ENCODE measurements at places on chromosomes 3 and 15. TPM values are rescaled to one million over a fixed set of nuclear protein-coding genes. Genes with fewer than 3 reads are reported as not detected.

DNA sequence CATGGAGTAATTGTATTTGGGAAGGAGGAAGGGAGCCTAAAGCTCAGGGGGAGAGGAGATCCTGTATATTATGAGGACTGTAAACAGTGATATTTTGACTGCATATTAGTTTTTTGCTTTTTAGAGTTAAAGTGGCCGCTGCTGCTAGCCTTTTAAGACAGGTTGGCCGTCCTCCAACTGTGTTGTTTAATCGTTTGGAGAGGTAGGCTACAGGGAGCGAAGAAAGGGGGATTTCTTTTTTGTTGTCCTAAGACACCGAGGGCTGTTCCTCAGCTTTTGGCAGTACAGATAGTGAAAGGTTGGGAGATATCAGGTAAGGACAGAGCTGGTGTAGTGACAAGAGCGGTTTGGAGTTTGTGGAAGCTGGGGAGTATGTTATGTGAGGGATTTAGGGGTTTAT, 38.2 kb upstream of the RNF7 start:
- DNase-seq: no peak

GRCh38 chr15:64635499-64636495, 139.6 kb downstream of the RBPMS2 start:
- DNase-seq: no peak

DNA sequence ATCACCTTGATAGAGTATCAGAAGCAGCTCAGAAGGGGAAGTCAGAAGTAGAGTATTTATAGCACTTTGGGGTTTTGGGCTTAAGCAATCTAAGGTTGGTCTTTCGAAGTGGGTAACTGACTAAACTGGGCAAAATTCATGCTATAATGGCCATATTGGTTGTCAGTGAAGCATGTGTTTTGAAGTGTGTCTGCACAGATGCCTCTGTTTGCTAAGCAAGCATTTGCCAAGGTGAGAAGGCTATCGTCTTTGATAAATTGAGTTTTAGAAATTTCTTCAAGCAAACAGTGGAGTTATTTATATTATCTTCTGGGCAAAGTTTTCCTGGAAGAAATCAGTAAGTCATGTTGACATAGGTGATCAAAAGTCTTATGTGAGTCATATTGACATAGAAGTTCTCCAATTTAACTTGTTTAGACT, 412.8 kb upstream of the TGFBR2 start:
- DNase-seq: no peak

TLE3 gene
- 278 TPM for total RNA-seq

LIPH gene
- not detected for total RNA-seq

DNA sequence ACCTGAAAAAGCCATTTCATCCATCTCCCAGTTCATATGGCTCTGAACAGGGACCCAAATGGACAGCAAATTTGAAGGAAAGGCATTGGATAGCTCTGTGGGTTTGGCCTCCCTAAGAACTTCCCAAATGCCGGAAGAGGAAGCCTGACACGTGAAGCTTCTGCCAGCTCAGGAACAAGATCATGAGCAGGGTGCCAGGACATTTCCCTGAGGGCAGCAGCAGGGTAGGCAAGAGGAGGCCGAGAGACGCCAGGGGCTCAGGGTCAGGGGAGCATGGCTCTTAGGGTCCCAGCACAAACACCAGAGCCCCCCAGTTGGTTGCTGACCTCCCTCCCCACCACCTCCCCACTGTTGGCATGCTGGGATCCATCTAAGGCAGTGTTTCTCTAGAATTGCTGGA, 187.5 kb downstream of the MEGF11 start:
- no peak for DNase-seq

DNA sequence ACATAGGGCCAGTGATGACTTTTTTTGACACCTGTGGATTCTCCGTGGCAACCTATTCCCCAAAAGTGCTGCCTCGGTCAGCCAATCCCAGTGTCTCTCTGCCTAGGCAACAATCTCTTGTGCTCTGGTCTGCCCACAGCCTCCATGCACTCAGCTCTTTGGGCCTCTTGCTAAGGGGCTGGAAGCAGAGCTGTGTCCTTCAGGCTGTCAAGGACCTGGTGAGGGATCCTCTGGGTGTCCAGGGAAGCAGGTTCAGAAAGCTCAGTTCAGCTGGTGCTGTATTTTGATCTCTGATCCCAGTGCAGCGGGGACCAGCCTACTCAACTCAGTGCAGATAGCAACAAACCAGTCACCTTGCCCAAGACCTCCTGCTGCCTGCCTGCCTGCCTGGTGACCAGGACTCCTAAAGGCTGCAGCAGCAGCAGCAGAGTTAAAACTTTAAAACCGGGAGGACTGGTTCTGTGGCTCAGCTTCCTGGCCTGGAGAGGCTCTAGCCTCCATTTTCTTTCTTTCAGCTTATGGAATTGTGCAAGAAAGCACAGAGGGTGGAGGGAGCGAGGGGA, 6.2 kb downstream of the PAK6 start:
- no peak for DNase-seq

PCOLCE2 gene
- not detected for total RNA-seq

CLEC3B gene
- not detected for total RNA-seq

Measured in B cell (primary cell).